ENCODE measurements at places on chromosomes 4 and X. TPM values are rescaled to one million over a fixed set of nuclear protein-coding genes. Genes with fewer than 3 reads are reported as not detected.

DNA sequence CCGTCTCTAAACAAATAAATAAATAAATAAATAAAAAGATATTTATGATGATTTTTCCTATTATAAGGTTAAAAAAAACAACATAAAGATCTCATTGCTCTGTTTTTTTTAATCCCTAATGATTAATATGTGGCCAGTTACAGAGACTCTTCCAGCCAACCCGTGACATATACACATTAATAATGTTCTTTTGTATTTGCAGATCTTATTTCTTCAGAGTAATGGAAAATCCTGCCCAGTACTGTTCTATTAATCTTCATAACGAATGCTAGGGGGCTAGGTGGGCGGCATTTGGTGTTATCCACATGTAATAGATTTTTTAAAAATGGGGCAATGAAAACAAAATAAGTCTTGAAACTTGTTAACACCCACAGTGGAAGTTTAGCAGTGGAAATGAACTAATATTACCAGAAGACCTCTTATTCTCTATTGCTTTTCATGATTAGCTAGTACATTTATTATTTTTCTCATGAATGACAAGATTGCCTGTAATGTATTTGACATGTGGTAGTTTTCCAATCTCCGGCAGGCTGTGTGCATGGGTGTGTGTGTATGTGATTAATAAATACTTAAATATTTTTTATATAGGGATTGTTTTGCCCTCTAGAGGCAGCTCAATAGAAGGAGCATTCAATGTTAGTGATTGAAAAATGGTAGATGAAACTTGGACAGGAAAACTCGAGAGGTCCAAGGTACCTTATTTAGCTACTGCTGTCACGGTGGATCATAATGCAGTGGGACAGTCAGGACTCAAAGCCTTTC, 457.4 kb downstream of the IL1RAPL1 start:
- DNase-seq, result no peak

- DNase-seq, result peak; percentile 26
These were observed 42.5 kb downstream of the FAAH2 start for GRCh38 chrX:57329008-57329407.

- no peak for DNase-seq
These were observed 30.2 kb downstream of the SPINK2 start for GRCh38 chr4:56791316-56791715.

DNA sequence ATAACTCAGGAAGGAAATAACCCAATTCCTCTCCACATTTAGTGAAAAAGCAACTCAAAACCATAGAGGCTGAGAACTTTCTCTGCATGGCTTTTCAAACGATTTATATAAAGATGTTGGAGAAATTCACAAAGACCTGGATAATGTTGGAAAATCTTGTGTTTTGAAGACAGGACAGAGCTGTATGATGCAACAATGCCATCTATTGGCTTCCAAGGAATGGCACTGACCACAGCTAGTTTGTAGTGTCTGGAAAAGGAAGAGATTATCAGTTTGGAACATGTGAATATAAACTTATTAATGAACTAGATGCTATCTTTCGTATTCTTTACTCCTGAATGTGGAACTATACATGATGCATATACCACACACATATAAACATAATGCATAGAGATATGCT, 503.6 kb downstream of the IL1RAPL1 start:
- DNase-seq, result peak; percentile 12

GRCh38 chr4:173332021-173332487, 2.1 kb downstream of the HMGB2 start:
- no peak for DNase-seq

DNA sequence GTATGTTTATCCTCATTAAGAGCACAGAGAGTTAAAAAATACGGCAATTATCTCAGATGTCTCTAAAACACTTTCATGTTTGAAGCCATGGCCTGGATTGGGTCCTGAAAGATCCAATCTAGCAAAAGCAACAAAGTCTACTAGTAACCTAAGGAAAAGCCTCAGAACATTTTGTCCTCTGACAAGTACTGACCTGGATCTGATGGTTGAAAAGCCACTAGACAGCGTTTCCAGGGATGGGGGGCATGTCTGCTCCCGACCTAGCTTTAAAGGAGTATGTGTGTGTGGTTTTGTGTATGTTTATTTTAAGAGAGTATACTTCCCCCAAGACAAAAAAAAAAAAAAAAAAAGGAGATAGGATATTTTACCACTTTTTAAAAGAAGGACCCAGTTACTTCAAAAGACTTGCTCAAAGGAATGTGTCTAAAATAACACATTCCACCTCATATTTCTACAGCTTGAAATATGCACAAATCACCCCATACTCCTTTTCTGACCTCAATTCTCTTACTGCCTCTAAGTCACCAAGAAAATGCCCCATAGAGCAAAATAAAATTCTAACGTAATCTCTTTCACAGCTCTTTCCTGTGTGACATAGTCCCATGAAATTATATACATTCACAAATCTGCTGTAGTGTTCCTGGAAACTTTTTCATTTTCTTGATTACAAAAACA, 189.0 kb upstream of the TTC29 start:
- DNase-seq, result no peak

GRCh38 chr4:6753103-6753560, 29.4 kb upstream of the KIAA0232 start:
- DNase-seq, result no peak

DNA sequence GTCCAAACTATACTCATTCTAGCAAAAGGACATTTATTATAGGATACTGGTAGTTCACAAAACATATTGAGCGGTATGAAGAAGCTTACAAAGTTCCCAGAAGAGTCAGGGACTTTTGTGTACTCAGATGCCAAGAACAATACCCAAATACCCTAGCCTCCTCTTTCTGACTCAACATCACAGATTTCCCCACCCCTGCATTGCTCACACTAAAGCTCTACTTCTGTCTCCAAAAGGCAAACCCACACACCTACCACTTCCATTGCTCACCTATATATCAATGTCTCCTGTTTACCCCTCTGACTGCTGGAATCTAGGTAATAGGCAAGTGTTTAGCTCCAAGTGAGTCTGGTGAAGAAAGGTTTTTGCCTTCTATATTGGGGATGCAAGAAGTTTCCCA, 100.7 kb upstream of the HCCS start:
- DNase-seq, result no peak

- no peak for DNase-seq
These were observed 24.8 kb upstream of the RBPJ start for GRCh38 chr4:26296021-26296420.

GRCh38 chrX:71615954-71616353, 2.4 kb downstream of the CXCR3 start:
- no peak for DNase-seq

DNA sequence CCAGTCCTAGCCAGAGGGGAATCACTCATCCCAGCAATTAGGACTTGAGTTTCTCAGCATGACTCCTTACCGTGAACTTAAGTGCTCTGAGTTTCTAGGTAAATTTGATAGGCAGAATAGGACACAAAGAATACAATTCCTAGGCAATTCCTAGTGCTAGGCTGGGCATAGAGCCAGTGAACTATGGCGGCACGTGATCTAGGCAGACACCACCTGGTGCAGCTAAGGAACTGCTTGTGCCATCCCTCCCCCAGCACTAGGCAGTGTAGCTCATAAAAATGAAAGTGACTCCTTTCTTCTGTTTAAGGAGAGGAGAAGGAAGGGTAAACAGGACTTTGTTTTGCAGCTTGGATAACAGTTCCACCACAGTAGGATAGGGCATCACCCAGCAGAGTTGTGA, 736.3 kb upstream of the PCDH7 start:
- DNase-seq, result no peak

GRCh38 chr4:78562687-78563086, 11.1 kb downstream of the ANXA3 start:
- DNase-seq, result no peak

DNA sequence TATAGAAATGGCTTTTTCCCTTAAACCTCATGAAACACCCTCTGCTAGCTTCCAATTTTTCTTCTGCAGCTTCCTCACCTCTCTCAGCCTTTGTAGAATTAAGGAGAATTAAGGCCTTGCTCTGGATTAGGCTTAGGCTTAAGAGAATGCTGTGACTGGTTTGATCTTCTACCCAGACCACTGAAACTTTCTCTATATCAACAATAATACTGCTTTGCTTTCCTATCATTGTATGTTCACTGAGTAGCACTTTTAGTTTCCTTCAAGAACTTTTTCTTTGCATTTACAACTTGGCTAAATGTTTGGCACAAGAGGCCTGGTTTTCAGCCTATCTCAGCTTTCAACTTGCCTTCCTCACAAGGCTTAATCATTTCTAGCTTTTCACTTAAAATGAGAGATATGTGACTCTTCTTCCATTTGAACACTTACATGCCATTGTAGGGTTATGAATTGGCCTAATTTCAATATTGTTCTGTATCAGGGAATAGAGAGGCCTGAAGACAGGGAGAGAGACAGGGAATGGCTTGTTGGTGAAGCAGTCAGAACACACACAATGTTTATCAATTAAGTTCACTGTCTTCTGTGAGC, 28.2 kb downstream of the TMEM154 start:
- DNase-seq, result no peak

GRCh38 chrX:19791562-19791961, 95.8 kb downstream of the SH3KBP1 start:
- DNase-seq, result no peak

- DNase-seq, result no peak
These were observed 26.9 kb upstream of the BEX4 start for GRCh38 chrX:103187953-103188475.

DNA sequence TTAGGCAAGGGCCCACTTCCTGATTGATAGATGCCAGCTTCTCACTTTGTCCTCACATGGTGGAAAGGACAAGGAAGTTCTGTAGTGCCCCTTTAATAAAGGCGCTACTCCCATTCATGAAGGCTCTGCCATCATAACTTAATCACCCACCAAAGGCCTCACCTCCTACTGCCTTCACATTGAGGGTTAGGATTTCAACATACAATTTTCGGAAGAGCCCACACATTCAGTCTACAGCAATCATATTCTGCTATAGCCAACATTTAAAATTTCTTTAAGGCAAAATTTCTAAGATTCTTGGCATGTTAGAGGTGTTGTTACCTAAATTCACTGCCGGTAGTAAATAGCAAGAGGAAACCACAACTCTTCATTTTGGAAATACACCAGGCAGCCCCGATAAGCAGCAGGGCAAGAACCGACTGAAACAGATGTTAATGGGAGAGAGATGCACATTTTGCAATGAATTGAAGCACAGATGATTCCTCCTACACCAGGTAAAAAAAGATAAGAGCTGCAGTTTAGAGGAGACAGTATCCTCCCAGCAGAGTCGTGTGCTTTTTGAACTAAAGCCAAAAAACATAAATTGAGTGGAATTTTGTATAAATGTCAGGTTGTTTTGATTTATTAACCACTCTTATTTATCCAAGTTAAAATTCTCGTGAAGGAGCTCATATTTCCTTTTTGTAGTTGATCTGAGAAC, 594.9 kb downstream of the KCTD8 start:
- DNase-seq, result no peak

DNA sequence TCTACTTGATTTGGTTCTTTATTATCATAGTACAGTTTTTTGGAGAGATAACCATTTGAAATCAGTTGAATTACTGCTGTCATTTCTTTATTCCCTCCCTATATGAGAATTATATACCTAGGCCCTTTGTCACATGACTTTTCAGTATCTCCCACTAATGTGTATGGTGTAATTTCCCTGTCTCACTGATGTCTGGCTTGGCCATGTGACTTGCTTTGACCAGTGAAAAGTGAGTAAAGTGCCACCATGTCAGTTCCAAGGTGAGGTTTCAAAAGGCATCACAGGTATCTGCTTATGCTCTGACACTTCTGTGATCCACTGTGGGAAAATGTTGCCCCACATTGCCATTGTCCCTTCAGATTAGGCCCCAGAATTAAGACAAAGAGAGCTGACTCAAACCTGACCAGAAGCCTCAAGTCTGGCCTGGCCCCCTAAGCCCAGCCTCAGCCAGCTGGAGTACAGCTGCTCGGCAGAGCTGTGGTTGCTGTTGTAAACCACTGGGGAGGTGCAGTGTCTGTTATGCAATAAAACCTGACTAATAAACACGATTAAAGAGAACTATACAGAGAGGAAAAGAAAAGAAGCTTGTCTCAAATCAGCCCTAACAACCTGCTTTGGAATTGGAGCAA, 27.5 kb downstream of the SETD7 start:
- DNase-seq, result no peak

DNA sequence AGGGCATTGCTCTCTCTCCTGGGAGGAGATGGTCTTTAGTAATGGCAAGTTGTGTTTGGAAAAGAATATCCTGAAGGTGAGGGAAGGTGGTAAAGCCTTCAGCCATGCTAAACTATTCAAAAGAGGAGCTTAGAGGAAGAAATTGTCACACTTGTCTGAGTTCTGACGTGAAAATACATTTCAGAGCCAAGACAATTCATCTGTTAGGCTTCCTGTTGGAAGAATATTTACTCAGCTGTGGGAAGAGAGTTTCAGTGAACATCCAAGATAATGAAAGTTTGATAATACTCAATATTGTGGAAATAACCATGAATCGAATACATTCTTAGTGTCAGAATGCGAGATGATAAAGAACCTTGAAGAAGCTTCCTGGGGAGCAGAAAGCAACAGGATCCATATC, 143.3 kb downstream of the GPAT3 start:
- no peak for DNase-seq

DNA sequence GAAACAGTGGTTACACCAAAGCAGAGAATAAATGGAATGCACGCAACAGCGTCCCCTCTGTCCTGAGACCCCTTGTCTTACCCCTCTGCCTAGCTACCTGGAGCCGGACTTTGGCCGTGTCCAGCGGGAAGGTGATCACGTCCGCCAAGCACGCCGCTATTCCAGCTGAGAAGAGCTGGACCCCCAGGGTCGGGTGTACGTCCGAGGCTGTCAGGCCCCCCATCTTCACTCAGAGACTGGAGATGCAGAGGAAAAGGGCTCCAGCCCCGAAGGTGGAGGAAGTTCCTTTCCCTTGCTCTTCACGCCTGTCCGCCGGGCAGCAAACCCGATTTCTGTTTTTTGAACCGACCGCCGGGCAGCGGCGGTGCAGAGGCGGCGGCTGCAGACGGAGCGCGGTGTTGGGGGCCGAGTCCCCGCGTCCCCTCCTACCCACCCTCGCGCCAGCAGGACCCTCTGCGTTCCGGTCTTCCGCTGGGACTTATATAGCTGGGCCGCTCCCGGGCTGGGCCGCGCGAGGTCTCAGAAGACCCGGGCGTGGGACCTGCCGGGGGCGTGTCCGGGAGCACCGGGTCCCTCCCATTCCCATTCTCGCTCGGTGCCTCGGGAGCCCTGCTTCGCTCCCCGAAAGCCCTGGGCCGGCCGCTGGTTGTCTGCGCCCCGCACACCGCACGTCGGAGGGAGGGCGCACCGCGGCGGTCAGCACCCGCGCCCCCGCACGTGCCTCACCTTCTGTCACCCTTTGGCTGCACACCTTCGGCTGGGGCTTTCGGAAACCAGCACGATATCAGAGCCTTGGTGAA, at the start of gene UCP1:
TSS of gene UCP1 (minus strand) at position 455 of the 800 bp plus-strand sequence. CDS start at position 223, 232 bp downstream.
- peak; percentile 85 for DNase-seq

The ZDHHC15 gene
- 4.3 TPM for total RNA-seq

The SULT1B1 gene
- total RNA-seq, result not detected

The BBS12 gene
- 2.6 TPM for total RNA-seq

The PDK3 gene
- total RNA-seq, result 51.2 TPM

The POF1B gene
- 0.10 TPM for total RNA-seq

The CSAG2 gene
- total RNA-seq, result not detected

The HPGDS gene
- not detected for total RNA-seq

The ATP2B3 gene
- total RNA-seq, result 0.54 TPM

The MEPE gene
- total RNA-seq, result not detected
